ENCODE measurements at places on chromosomes 6 and 20.

DNA sequence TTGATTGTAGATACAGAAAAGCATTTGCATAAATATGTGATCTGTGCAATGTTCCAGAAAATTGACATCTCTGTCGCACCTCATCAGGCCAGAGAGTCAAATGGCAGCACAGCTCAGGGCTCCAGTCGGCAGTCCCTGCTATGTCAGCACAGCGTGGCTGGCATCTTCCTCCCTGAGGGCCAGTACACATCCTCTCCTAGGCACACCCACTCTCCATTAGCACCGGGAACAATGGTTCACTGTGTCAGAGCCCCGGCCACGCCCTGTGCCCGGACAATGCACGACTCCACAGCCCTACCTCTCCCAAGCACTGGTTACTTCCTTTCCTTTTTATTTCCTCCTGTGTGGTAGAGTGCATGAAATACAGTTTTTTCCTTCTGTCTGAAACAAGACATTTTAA, 114.9 kb downstream of the FOXC1 start:
- no peak for DNase-seq

- DNase-seq, result no peak
Observed at GRCh38 chr20:43900121-43900466, 14.6 kb upstream of the TOX2 start.

GRCh38 chr6:2129182-2129621, 116.2 kb downstream of the GMDS start:
- no peak for DNase-seq

- DNase-seq, result no peak
Observed at GRCh38 chr6:154277629-154278017, 79.0 kb downstream of the IPCEF1 start.

GRCh38 chr6:55009131-55009530, 162.6 kb downstream of the FAM83B start:
- DNase-seq, result peak; percentile 1

DNA sequence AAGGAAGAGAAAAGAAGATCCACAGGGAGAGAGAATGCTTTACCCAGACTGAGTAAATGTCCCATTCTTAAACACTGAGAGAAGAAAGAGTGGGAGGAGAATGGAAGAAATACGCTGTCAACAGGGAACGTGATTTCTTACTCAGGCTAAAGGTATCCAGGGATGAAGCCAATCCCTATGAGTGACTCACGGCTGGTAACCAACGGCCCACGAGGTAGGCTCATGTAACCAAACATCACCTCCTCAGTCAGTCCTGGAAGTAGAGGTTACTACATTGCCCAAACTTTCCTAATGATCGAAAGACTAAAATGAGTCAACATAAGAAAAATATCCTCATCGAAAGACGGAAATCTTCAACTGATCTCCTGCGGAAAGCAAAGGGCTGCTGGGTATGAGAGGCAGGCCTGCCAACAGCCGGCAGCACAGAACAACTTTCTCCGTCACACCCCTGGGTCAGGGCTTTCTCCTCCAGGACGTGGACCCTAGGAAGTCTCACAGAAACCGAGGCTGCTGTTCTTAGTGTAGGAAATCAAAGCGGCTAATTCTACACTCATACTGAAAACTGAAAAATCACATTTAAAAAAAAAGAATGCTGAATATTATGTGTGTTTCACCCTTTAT, 292.6 kb downstream of the GMDS start:
- DNase-seq, result no peak

DNA sequence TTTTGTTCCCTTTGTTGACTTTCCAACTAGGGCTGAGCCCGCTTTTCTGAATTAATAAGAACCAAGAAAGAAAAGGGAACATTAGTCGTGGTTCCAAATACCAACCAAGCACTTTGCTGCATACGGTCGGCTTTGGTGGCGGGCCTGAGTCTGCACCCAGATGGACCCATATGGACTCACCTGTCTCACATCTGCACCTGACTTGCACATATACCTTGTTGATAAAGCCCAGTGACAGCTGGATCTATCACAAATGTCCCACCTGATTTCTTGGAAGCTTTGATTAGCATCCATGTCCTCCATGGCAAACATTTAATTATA, 39.0 kb downstream of the TPD52L1 start:
- DNase-seq, result no peak

DNA sequence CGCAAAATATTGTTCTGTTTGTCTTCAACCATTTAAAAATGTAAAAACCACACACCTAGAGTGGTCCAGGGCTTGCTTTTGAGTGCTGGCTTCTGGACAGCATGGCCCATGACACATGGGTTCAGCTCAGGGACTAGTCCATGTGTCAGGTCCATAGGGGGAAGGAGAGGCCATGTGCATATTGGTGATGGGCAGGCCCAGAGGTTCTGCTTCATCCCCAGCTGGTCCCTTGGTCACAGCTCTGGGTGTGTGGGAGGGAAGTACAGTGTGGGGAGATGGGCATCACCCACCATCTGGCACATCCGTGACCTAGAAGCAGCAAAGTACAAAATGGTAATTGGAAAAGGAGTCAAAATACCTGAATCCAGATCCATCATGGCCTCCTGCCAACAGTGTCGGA, 50.7 kb downstream of the STK35 start:
- no peak for DNase-seq

DNA sequence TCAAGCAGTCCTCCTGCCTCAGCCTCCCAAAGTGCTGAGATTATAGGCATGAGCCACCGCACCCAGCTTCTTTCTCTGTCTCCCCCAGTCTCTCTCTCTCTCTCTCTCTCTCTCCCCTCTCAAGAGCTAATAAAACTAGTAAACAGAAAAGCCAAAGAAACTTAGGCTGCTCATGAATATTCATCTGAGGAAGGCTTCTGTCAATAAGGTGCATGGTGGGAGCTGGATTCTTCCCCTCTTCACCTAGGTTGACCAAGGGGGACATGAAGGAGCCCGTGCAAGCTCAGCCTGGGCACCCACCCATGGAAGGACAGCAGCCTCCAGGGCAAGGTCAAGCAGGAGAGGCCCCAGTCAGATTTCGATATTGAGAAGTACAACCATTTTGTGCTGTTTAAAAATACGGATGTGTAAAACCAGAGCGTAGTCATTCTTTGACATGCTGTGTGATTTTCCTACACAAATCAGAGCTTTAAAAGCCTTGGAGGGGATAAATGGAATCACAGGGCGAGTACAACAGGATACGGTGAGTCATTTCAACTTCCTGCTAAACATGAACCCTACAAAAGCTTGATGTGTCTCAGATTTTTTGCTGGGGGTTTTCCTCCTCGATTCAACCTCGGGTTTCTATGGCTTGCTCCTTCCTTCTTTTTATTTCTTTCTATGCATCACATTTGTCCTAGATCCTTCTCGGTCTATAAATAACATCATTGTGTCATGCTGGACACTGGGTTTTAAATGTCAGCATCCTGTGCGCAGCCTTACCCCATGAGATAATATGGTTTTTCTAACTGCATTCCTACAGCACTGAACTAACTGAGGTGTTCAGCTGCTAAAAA, 368.9 kb upstream of the JARID2 start:
- DNase-seq, result no peak

- DNase-seq, result no peak
Observed at GRCh38 chr20:49685809-49686208, 27.9 kb downstream of the B4GALT5 start.
